Spleen (tissue), 13 donors: ENCODE measurements at places on chromosomes 3 and 15. TPM values are rescaled to one million over a fixed set of nuclear protein-coding genes. Genes with fewer than 3 reads are reported as not detected.

DNA sequence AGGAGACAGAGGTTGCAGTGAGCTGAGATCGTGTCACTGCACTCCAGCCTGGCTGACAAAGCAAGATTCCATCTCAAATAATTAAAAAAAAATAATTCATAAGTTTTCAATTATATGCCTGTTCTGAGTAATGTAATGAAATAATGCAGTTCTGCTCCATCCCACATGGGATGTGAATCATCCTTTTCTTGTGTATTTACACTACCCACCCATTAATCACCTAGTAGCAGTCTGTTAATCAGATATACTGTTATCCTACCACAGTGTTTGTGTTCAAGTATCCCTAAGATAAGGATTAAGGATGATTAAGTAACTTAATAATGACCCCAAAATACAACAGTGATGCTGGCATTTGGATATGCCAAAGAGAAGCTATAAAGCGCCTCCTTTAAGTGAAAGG is 38.8 kb downstream of the PIGB start:
- DNase-seq, result no peak

DNA sequence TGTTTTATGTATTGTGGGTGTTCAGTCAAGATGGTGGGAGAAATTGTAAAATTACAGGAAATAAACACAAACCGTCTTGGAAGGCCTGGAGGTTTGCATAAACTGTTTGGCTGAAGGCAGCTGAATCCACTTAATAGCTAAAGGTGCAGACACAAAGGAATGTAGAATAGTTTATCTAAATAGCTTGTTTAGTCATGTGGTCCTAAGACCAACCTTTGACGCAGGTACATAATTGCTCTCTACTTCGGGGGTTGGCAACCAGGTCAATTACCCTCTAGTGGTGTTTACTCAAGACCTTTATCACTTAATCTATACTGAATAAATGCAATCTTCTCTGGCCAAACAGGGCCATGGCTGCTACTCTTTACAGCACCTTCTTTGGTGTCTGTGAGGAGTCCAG is 502.8 kb downstream of the IGSF11 start:
- DNase-seq, result no peak

DNA sequence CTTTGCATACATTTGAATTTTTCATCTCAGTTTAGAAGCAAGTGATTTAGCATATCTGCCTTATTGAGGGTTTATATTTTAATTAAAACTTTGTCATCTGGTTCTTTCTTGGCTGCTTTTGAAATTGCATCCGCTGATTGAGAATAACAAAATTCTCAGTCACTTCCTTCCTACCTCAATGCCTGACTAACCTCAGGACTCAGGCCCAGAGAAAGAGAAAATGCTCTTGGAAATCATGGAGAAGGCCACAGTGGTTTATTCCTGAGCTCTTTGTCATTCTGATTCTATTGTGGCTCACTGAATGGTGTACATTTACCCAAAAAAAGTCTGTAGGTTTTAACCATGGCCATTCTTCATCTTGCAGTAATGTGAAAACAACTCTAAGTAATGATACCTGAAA is 533.9 kb downstream of the TBL1XR1 start:
- DNase-seq, result no peak

GRCh38 chr3:133994166-133994890 is 35.4 kb downstream of the SLCO2A1 start:
- DNase-seq, result no peak

- DNase-seq, result no peak
Observed at GRCh38 chr3:89245612-89246011, 138.2 kb downstream of the EPHA3 start.

DNA sequence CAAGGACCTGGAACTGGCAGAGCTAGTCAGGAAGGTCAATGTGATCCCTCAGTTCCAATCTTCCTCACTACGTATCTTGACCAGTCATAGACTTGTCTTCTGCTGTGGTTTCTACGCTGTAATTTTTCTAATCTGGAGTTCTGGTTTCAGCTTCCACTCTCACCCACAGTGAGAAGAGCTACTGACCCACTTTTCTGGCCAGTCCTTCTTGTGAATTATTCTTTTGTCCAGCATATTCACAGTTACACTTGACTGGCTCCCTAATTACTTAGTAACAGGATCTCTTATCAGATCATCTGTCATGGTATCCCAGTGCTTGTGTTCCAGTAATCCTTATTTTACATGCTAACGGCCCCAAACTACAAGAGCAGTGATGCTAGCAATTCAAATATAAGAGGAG is 72.4 kb upstream of the MME start:
- DNase-seq, result no peak

DNA sequence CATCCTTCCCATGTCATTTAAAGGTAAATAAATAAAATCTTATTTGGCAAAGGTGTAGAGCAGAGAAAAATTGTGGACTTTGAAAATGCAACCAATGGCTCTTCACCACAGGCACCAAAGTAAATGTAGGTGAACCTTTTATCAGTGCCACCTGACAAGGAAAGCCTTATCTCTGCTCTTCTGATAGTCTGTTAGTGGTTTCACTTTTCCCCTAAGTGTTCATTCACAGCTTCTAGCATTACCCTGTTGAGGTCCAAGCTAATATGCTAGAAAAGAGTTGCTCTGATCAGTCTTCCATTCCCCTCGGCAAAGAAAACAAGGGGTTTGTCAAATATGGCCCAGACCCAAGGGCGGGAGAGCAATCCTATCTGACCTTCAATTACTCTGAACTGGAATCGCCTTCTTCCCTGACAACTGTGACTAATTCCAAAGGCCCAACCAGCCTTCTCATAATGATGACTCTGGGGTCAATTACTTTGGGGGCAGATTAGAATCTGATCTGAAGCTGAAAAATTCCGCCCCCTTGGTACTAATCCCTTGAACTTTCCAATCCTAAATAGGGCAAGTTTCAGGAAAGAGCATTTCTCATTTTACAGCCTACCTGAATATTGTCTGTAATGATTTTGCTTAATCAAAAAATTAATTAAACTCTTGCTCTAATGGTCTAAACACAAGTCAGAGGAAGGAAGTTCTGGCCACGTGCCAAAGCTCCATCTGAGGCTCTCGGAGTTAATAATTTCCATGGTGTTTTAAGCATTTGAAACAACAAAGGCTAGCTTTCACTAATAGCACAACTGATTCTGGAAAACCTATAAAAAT is 52.4 kb downstream of the SETMAR start:
- no peak for DNase-seq

GRCh38 chr3:54653456-54654195 is 274.2 kb downstream of the LRTM1 start:
- DNase-seq, result no peak

DNA sequence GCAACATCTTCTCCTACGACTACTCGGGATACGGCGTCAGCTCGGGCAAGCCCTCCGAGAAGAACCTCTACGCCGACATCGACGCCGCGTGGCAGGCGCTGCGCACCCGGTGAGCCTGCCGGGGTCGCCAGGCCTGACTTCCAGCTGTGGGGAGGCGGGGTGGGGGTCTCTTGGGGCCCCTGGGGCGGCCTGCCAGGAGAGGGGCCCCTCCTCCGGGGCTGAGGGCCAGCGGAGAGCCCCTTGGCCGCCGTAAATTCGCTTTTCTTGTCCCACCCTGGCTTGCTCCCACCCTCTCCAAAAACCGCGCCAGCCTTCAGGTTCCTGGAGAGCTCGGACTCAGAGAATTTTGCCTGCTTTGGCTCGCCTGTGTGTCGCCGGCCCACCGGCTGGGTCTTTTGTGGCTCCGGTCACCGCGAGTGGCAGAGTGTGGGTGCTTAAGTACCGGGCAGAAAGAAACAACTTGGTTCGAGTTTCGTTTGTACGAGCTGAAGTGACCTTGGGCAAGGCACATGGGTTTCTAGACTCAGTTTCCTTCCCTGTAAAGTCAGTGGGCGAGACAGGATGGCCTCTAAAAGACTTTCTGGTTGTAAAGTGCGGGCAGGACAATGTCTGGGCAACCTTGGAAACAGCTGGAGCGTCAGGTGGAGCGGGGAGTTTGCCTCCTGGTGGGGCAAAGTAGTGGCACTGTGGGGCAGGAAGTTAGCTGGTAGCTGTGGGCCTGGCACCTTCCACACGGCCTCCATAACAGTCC is 976 bp downstream of the ABHD17C start:
- no peak for DNase-seq

DNA sequence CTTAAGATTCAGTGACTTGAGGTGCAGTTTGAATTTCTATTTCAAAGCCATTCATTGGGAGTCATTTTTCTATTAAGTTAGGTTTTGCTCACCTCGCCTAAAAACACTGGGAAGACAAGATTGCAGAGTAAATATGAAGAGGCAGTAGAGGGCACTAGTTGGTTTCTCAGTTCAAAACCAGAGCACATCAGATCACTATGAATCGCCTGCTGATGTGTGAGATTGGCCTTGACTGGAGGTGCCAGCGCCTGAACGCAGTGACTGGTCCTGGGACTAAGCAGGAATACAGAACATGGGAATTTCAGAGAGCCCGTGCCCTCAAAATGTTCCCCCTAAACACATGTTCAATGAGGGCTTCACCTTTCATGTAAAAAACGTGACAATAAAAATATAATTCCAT is 229.0 kb downstream of the ITPR1 start:
- no peak for DNase-seq

DNA sequence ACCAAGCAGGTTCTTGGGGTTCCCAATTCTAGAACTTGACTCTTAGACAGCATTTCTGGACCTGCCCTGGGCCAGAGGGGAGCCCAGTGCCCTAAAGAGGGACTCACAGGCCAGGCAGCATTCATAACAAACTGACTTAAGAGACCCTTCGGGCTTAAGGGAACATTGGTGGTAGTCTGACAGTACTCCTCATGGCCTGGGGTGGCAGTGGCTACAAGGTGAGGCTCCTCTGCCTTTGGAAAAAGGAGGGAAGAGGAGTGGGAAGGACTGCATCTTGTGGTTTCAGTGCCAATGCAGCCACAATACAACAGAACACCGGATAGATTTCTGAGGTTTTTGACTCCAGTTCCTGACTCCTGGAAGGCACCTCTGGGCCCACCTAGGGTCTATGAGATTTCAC is 172.2 kb upstream of the STRIT1 start:
- DNase-seq, result no peak

- no peak for DNase-seq
Observed at GRCh38 chr3:107085261-107085660, 292.0 kb upstream of the CCDC54 start.

GRCh38 chr3:30708472-30708871 is 102.1 kb downstream of the TGFBR2 start:
- DNase-seq, result no peak

- no peak for DNase-seq
Observed at GRCh38 chr3:128395046-128395445, 71.6 kb downstream of the DNAJB8 start.

DNA sequence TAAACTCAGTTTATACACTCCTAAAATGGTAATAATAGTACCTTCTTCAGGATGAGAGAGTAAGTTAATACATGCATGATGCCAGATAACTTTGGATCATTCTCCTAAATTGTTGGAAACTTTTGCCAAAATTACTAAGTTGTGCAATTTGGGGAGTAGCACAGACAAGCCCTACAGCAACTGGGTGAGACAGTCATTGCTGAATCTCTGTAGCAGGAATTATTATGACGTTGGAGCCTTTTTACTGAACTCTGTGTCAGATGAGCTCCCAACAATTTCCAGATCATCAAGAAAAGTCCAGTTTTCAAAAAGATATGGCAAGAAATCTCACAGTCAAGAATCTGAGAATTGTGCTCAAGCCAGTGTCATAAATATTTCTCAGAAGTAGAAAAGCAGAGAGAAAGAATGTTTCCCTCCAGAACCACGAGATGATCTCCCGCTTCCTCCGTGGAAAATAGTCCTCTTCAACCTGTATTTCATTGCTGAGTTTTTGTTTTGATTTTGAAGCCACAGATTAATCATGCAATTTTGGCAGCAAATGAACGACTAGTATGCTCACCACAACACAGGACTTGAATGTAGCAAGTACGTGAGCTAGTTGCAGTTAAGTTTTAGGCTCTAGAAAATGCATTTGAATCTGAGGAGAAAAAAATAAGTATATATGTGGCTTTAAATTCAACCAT is 485.4 kb downstream of the CNTN6 start:
- DNase-seq, result no peak

DNA sequence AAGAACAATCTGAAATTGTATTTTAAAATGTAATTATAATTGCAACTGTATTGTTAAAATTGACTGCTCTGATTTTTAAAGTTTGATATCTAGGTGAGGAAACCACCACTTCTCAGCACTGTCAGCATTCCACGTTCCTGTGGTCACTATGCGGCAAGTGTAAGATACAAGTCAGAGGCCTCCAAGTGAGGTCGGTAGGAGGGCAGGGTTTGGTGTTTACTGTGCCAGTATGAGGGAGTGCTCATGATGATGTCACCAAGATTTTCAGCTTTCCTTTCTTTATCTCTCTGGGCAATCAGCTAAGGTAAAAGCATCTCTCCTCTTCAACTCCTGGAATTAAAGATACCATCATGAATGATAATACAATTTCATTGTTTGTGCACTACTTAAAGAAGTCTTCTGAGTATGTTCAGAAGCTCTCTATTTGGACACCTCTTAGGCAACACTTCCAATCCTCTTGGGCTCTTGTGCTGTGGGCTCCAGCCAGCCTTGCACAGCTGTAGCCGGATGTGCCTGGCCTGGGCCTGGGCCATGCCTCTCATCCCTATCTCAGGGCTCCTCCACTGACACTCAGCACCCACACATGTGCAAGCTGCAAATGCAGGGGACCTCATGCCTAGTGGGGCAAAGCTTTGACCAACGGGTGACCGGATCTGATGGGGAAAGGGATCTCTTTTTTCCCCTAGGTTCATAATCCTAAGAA is 42.9 kb downstream of the CCR3 start:
- DNase-seq, result no peak

DNA sequence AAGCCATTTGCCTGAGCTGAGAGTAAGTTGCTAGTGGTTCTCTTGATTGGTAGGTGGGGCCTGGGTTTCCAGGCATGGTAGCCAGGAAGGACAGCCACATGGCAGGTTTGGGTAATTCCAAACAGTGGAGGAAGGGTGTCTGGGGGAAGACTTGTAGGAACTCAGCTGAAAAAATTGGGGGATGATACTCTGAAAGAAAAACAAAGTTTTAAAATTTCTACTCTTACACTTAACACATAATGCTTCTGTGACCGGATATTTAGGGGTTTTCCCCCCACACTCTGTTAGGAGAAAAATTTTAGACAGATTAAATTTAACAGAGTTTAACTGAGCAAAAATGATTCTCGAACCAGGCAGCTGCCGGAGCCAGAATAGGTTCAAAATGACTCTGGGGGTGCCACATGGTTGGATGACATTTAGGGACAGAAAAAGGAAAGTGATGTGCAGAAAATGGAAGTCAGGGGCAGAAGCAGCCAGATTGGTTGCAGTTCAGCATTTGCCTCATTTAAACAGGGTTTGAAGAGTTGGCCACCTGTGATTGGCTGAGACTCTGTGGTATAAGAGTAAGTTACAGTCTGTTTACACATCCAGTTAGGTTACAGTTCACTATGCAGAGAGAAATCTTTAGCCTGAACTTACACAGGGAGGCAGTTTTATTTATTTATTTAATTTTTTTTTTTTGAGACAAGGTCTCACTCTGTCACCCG is 8.1 kb downstream of the B2M start:
- no peak for DNase-seq

GRCh38 chr3:81913886-81914663 is 152.6 kb upstream of the GBE1 start:
- DNase-seq, result no peak

GOLGA6L7 gene
- not detected for total RNA-seq

GP9 gene
- 9.9 TPM for total RNA-seq

KLHL40 gene
- not detected for total RNA-seq

SLC28A2 gene
- total RNA-seq, result not detected

CHRNA3 gene
- total RNA-seq, result 0.46 TPM

UTS2B gene
- 0.89 TPM for total RNA-seq

COL6A5 gene
- not detected for total RNA-seq

IGF2BP2 gene
- 21.1 TPM for total RNA-seq

MORC1 gene
- total RNA-seq, result not detected

HHATL gene
- total RNA-seq, result not detected
